Kidney (tissue), 22 donors: ENCODE measurements at places on chromosomes 6 and 20.
A peak's percentile ranks its signal among the peaks of the same experiment; 100 is the strongest.

DNA sequence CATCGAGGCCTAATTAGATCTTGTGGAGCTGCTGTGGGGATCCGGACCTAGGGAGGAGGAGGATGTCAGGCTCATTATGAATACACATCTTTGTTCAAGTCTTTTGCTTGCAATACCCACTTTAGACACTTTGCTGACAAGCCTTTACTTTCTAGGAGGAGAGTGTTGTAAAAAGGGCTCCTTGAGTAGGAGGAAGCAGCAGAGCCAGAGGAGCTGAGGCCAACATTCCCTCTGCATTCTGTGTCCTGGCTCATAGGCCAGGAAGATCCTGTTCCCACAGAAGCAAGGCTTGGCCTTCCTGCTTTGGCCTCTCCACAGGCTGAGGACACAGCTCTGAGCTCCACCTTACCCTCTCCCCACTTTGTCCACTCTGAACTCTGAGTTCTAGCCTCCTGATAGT lies 67.1 kb downstream of the TPD52L1 start:
- DNase-seq: no peak

- DNase-seq: peak; percentile 13
Measured at GRCh38 chr6:141988954-141989705, 143.6 kb upstream of the GJE1 start.

GRCh38 chr6:118371955-118372354 lies 176.1 kb upstream of the PLN start:
- DNase-seq: no peak

- no peak for DNase-seq
Measured at GRCh38 chr6:82619573-82619972, 256.0 kb downstream of the TPBG start.

GRCh38 chr6:33425668-33426577 lies 6.1 kb downstream of the SYNGAP1 start:
- DNase-seq: peak; percentile 94

- DNase-seq: no peak
Measured at GRCh38 chr6:24933868-24934401, 1.8 kb downstream of the RIPOR2 start.

GRCh38 chr20:31717478-31718201 lies 5.0 kb downstream of the BCL2L1 start:
- DNase-seq: no peak

DNA sequence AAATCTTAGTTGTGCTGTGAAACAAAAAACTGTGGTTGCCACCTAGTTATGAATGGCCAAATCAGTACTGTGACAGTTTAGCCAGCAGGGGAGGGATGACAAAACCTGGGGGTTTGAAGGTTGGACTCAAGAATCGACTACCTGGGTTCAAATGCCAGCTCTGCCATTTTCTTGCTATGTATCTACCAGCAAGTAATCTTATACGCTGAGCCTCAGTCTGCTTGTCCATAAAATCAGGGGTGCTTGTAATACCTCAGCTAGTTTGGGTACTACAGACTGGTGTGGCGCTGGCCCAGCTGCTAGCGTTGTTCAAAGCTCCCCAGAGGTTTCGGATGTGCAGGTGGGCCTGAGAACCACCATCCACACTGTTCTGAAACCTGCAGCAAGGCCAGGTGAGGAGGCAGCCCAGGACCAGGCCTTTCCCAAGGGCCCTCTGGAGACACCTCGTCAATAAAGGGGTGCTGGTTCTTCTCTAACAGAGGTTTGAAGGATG lies 40.4 kb downstream of the TRAM2 start:
- no peak for DNase-seq

DNA sequence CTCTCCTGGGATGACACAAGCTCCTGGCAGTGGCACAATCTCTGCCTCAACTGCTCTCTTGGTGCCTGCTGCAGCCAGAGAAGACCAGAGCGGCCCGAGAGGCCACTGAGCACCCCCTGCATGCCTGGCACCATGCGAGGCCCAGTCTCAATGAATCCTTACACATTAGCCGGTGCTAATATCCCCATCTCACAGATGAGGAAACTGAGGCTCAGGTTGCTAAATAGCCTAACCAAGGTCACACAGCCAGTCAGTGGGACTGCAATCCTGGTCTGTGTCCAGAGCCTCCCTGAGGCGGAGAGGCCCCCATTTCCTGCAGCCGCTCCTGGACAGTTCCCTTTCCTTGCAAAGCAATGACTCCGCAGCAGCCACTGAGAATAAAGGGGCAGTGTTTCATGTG lies 81.2 kb downstream of the GRM4 start:
- no peak for DNase-seq

DNA sequence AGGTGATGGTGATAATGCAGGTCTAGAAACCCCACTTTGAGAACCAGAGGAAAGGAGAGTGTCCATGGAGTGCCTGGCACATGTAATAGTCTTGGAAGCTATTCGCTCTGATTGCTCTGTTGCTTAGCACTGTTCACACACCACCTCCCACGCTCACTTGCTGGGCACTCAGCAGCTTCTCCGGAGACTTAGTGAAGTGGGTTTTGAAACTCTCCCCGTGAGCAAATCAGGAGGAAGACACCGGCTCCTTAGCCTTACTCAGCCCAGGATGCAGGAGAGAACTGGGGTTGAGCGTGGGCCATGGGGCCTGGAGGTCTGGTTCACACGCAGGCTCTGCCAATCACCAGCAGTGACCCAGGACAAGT lies 22.2 kb downstream of the BMP7 start:
- DNase-seq: no peak

DNA sequence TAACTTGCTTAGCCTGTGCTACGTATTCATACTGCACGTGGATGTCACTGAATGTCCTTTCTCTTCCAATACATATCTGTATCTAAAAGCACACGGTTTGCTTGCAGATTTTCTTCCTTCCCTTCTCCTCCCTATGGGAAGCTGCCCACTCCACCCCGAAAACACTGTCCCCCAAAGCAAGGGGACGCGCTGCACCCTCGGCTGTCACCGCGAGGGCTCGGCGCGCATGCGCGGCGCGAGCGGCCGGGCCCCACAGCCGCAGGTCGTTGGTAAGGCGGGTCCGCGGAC lies 659 bp downstream of the TMX4 start:
- peak; percentile 91 for DNase-seq

- DNase-seq: no peak
Measured at GRCh38 chr6:38078671-38079070, 259.1 kb downstream of the ZFAND3 start.

GRCh38 chr6:70264306-70264705 lies 38.6 kb downstream of the COL9A1 start:
- no peak for DNase-seq

DNA sequence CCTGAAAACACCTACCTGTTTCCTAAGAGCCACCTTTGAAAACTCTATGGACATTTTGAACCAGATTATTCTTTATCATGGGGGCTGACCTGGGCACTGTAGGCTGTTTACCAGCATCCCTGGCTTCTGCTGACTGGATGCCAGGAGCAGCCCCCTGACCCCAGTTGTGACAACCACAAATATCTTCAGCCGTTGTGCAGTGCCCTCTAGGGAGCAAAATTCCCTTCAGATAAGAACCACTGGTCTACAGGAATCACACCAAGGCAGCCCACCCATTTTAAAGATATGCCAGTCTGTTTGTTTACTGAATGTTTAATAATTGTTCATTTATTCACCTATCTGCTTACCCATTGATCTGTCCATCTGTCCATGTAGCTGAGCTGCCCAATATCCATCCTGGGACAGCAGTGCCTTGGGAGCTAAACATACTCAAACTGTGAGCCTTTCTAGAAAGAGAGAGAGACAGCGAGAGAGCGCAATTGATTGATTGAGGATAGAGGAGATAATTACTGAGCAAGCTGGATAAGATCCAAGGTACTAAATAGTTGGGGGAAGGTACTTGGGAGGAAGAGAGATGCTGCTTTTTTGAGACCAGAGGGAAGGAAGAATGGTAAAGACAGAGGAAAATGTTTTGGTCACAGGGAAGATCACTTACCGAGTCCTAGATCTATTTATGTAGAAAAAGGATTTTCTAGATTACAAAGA lies 276.8 kb downstream of the NRN1 start:
- no peak for DNase-seq

DNA sequence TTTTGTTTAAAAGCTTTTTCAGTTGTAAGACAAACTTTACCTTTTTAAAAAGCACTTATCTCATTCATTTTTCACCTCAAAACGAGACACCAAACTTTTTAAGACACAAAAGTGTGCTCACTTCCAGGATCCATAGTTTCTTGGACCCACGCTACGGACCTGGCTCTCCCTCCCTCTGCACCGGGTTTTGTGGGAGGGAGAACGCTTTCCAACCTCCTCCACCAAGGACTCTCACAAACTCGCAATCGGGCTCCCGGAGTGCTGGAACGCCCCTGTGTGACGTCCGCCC lies 436 bp downstream of the CAGE1 start:
- no peak for DNase-seq

DNA sequence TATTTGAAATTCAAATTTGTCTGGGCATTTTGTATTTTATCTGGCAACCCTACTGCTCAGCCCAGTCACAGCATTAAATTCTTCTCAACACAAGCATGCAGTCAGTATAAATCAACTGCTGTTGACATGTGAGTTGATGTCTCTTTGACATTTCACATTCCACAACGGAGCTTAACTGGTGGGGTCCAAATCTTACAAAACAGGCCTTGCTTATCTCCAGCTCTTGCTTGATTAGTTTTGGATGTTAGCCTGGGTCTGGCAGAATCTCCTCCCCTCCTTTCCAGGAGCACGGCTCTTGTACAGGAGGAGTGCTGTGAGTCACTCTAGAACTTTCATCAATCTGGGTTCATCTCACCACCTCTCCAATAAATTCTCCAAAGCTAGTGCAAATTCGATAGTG lies 80.8 kb upstream of the PHACTR1 start:
- no peak for DNase-seq

DNA sequence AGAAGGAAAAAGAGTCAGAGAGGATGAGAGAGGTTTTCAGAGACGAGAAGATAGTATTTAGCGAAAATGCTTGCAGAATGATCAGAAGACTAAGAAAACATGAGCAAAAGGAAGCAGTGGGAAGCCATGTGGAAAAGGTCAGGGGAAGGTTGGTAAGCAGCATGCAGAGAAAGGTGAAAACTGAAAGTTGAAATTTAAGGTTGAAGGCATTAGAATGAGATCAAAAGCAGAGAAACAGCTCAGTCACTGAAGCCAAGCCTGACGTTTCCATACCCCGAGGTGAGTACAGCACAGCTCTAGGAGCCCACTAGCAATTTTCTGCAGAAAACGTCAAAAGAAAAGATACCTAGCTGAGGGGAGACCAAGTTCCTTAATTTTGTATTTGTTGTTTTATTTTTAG lies 19.1 kb upstream of the TFB1M start:
- DNase-seq: peak; percentile 17

DNA sequence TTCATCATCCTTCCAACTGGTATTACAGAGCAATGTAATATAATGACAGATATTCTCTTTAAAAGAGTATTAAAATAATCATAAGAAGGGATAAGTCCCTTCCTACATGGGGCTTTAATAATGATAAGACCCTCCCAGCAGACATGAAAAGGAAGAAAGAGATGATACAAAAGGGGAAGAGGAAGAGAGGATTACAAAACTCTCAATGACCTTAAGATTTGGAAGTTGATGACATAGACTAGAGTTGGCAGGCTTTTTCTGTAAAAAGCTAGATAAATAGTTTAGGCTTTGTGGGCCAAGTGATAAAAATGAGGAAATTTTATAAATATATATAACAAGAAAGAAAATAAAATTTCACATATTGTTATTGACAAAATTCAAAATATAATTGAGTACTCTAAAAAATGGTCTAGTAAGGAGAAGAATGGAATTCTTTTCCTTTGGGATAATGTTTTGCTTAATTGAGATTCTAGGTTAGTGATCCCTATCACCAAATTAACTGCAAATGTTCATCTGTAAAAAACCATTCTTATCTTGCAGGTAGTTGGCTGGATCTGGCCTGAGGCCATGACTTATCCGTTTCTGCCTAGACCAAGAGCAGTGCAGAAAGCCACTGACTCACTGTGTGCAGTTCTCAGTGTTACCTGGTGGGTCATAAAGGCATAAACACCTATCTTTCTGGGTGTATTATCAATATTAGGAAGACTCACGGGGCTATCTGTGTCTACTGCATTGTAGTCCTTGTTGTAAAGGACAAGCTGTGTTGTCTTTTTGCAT lies 11.0 kb downstream of the RIPOR2 start:
- no peak for DNase-seq

DNA sequence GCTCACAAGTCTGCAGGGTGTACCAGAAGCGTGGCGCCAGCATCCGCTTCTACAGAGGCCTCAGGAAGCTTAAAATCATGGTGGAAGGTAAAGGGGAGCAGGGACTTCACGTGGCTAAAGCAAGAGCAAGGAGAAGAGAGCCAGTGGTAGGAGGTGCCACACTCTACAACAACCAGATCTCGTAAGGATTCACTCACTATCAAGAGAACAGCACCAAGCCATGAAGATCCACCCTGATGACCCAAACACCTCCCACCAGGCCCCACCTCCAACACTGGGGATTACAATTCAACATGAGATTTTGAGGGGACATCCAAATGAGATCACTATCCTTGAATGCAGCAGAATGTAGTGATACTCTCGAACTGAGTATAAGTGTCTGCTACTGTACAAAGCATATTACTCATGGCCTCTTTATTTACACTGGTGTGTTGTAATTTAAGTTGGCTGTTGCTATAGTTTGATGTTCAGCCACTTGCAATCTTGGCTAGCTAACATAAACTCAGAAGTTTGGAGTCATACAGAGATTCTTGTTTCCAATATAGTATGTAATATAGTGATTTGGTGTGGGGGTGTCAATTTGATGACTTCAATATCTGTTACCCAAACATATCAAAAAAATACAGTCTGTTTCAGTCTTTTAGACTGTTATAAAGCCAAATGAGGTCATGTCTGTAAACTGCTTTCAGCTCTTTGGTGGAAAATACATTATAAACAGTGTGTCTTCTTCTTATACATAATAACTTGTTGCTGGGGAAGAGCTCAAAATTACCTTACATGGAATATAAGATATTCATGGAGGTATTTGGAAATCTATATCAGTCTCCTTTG lies 39.4 kb upstream of the MYLIP start:
- no peak for DNase-seq

DNA sequence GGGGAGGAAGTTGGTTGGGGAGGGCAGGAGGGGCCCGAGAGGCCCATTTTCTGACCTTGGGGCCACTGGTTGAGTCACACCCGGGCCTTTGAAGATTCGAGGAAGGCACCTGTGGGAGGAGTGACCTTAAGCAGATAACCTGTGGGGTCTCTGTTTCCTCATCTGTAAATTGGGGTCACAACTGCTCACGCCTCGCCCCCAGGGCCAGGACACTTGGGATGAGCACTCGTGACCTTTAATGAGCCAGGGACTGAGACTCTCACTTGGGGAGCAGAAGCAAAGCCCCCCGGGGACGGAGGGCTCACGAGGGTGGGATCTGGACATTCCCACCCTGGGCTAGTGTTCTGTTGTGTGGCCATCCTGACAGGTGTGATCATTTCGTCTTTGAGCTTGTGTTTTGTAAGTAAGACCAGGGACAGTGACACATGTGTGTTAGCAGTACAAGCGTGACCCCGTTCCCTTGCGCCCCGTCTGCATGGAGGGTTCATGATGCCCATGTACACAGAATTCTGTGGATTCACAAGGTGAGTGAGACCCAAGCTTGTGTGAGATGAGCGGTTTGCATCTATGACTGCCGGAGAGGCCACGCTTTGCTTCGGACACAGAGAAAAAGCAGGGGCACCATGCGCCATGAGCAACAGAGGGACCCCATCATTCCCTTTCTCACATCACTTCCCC lies 79.3 kb upstream of the PMEPA1 start:
- DNase-seq: no peak

GRCh38 chr20:36645998-36646397 lies at the start of gene SLA2:
SLA2 (minus strand) TSS chr20:36646196; CDS start chr20:36641335, 4,861 bp downstream.
- DNase-seq: peak; percentile 2
